Kasumi-1 (cell line): ENCODE measurements at places on chromosomes 1 and 21.
A peak's percentile ranks its signal among the peaks of the same experiment; 100 is the strongest.

GRCh38 chr1:179818260-179818659 is 59.3 kb downstream of the TOR1AIP2 start:
- DNase-seq: no peak

DNA sequence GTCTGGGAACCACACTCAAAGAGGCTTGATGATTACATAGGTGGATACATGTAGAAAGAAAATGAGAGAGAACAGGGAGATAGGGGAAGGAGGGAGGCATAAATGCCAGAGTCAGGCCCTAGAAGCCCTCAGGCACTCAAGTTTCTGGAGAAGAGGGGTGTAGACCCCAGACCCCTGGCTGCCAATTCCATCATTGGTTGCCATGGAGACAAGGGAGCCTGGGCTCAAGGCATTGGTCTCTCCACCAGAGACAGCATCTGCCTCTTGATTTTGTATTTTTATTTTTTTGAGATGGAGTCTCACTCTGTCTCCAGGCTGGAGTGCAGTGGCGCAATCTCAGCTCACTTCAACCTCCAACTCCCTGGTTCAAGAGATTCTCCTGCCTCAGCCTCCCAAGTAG is 114.3 kb upstream of the GRIK3 start:
- no peak for DNase-seq

GRCh38 chr1:14924455-14925331 is 228.9 kb upstream of the TMEM51 start:
- DNase-seq: no peak

- no peak for DNase-seq
Observed at GRCh38 chr1:17250601-17251000, 1.7 kb downstream of the PADI3 start.

DNA sequence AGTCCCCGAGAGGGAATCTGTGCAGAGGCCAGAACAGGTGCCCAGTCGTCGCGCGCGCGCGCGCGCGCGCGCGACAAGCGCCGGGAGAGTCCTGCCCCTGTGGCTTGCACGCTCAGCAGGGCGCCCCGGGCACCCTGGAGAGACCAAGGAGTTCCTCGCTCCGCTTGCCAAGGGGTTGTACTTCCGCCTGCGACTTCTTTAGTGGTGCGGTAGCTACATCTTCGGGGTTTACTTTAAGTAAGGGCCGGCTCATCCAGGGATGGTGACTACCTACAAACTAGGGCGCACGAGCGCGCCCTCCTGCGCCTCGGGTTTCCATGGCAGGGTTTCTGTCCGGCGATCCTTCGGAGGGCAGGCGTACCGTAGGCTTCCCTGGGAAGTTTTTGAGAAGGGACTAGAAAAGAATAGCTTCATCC is 1.4 kb downstream of the LHX4 start:
- DNase-seq: peak; percentile 57

DNA sequence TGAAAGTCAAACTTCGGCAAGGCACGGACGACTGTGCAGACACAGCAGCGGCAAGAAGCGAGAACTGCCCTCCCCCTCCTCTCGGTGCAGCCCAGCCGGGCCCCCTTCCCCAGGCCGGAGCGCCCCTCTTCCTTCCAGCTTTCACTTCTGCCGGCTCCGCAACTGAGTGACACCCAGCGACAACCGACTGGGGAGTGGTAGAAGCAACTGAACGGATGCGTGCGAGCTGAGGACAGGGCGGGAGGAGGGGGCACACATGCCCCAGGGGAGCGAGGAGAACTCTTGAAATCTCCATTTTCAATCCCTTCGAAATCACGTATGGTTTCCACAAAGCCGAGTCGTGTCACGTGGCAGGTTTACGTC is 146.6 kb downstream of the PGBD5 start:
- DNase-seq: no peak

DNA sequence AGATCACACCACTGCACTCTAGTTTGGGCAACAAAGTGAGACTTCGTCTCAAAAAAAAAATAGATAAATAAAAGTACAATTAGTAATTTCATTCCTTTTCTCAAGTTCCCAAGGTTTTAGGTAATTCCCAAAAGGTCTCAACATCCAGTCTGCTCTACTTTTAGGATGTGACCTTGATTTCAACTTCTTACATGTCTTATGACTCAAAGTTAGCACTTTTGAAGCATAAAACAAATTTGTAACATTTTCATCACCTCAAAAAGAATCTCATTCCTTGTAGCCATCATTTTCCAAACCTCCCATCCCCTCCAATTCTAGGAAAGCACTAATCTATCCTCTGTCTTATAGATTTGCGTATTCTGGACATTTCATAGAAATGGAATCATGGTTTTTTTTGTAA is 32.2 kb downstream of the SNX27 start:
- DNase-seq: no peak

GRCh38 chr1:36864823-36865601 is 169.3 kb downstream of the GRIK3 start:
- DNase-seq: no peak

- no peak for DNase-seq
Observed at GRCh38 chr1:66266350-66266749, 267.6 kb upstream of the SGIP1 start.
